ENCODE measurements at places on chromosomes 4 and X.
A peak's percentile ranks its signal among the peaks of the same experiment; 100 is the strongest.

GRCh38 chrX:41350150-41350975 lies 16.4 kb downstream of the DDX3X start:
- no peak overlapping the region for H3K4me3 ChIP-seq
- H3K4me1 ChIP-seq, result peaks cover 8% of the 10 kb centered on the region
- H3K27ac ChIP-seq, result peak overlapping the region; percentile 92
- H3K36me3 ChIP-seq, result peaks cover 74% of the 10 kb centered on the region

DNA sequence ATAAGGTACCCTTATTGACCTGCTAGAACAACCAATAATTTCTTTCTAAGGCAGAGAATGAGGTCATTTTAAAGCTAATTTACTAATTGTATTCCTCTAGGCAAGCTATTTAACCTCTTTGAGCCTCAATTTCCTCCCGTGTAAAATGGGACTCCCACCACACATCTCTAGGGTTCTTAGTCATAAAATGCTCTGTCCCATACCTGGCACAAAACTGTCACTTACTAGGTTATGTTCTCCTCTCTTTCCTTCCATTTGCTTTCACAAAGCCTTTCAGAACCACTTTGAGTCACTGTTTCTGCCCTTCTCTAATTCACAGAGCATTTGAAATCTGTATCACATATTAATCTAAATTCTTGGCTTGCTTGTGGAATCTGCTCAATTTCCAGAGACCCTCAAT lies 2.4 kb upstream of the GPR82 start:
- H3K36me3 ChIP-seq, result peaks cover 8% of the 10 kb centered on the region
- H3K27me3 ChIP-seq, result no peaks in the 10 kb centered on the region
- peaks cover 29% of the 10 kb centered on the region for H3K4me1 ChIP-seq

DNA sequence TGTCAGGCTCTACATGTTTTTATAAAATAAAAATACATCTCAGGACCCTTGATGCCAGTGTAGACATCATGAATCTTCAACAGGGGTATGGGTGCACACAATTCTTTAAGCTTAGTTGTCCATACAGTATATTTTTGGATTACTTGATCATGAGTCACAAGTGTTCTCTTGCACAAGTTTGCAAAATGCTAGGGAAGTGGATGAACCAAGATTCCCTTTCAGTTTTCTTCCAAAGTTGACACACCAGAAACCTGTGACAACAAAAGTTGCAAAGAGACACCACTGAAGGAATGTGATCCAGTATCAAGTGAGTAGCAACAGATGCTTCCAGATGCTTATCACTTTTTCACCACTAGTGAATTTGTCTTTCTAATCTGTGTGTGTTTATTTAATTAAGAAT lies 1021.2 kb downstream of the PCDH7 start:
- H3K27ac ChIP-seq, result no peak overlapping the region
- DNase-seq, result no peak
- no peaks in the 10 kb centered on the region for H3K4me1 ChIP-seq
- no peaks in the 10 kb centered on the region for H3K36me3 ChIP-seq

DNA sequence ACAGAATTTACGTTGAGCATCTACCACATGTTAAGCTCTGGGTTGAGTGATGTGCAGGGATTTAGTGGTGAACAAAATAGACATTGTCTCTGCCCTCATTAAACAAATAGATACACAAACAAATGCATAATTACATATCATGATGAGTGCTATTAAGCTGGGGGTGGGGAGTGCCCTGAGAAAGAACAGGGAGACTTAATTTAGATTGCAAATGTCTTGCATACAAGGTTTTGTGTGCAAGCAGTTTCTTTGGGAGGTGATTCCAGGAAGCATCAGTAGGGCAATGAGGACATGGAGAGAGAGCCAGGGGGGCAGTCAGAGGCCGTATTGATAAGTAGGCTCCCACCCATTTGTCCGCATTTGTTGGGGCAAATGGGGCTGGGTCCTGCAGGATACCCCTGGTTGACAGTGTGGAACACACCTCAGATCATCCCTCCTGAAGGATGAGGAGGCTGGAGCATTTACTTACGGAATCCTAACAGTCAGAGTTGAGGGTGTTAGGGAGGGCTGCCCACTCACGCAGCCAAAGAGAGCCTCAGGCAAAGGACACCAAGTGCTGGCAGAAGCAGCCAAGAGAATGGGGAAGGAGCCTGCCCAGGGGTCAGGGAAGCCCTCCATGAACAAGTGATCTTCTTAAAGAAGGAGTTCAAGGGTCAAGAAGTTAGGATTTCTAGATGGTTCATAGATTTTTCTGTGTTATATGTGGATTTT lies 245.9 kb downstream of the BCOR start:
- no peak overlapping the region for H3K4me3 ChIP-seq
- H3K27ac ChIP-seq, result no peak overlapping the region
- peaks cover 4% of the 10 kb centered on the region for H3K36me3 ChIP-seq
- DNase-seq, result no peak
- H3K4me1 ChIP-seq, result peaks cover 15% of the 10 kb centered on the region

DNA sequence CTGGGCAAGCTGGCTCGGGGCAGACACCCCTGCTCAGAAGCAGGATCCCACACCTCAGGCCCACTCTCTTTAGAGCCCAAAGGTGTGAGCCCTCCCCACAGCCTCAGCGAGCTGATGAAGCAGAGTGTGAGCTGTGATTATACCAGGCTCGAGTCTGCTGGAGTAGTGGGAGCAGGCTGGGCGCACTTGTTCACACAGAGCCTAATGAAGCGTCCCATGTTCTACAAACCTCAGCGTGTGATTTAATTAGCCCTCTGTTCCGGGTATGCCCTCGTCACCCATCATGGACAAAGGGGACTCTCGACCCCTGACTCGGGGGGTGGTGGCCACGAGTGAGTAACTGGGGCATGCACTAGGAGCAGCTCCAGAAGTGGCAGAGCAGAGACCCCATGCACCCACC lies 62.3 kb downstream of the PPP2R2C start:
- no peak for DNase-seq
- H3K4me1 ChIP-seq, result no peaks in the 10 kb centered on the region
- no peaks in the 10 kb centered on the region for H3K27me3 ChIP-seq

DNA sequence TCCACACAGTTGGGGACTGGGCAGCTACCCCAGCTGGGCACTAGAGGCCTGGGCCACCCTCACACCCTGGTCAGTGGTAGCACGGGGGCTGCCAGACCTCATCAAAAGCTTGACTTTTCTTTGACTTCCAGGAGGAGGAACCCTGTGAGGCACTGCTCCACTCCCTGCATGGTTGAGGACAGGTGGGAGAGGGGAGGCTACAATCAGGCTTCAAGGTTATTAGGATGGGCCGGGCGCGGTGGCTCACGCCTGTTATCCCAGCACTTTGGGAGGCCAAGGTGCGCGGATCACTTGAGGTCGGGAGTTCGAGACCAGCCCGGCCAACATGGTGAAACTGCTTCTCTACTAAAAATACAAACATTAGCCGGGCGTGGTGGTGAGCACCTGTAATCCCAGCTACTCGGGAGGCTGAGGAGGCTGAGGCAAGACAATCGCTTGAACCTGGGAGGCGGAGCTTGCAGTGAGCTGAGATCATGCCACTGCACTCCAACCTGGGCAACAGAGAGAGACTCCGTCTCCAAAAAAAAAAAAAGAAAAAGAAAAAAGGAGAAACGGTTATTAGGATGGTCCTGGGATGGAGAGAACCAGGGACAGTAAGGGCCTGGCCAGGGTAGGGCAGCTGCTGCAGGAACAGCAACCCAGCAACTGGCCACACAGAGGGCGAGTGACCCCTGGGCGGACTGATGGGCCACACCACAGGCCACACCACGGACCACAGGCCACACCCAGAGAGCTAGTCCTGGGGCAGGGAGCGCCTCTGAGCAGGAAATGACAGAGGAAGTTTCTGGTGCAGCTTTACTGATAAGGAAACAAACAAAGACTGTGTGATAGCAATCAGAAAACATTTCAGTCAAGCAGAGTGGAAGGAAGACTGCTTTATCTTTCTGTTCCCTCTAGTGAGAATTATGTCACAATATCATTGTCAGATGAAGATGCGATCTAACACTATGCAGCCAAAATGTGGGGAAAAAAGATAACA lies 20.5 kb upstream of the OPN1LW start:
- peaks cover 18% of the 10 kb centered on the region for H3K36me3 ChIP-seq
- no peak overlapping the region for H3K4me3 ChIP-seq
- H3K27ac ChIP-seq, result peak overlapping the region; percentile 67
- peaks cover 28% of the 10 kb centered on the region for H3K4me1 ChIP-seq
- peak; percentile 70 for DNase-seq
- no peaks in the 10 kb centered on the region for H3K27me3 ChIP-seq

GRCh38 chr4:170990989-170991589 lies 822.1 kb upstream of the GALNTL6 start:
- H3K4me3 ChIP-seq, result no peak overlapping the region
- H3K27me3 ChIP-seq, result no peaks in the 10 kb centered on the region
- no peak overlapping the region for H3K27ac ChIP-seq
- no peaks in the 10 kb centered on the region for H3K4me1 ChIP-seq

DNA sequence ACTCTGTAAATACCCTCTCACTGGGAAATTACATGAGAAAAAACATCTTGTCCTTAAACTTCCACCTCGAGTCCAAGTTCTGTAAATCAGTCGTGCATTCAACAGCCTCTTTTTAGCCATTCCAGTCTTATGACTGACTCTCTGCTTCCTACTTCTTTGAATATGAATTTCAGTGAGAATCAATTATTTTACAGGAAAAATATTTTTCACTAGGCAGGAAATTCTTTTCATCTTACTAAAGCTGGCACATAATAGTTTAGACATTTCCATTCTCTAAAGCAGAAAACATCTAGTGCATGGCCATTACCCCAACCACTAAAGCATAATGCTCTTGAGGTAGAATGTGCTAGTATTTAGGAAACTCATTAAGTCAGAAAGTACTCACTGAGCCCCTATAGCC lies 565.7 kb upstream of the FAT1 start:
- no peaks in the 10 kb centered on the region for H3K4me1 ChIP-seq
- DNase-seq, result no peak
- no peaks in the 10 kb centered on the region for H3K36me3 ChIP-seq
- H3K27ac ChIP-seq, result no peak overlapping the region

DNA sequence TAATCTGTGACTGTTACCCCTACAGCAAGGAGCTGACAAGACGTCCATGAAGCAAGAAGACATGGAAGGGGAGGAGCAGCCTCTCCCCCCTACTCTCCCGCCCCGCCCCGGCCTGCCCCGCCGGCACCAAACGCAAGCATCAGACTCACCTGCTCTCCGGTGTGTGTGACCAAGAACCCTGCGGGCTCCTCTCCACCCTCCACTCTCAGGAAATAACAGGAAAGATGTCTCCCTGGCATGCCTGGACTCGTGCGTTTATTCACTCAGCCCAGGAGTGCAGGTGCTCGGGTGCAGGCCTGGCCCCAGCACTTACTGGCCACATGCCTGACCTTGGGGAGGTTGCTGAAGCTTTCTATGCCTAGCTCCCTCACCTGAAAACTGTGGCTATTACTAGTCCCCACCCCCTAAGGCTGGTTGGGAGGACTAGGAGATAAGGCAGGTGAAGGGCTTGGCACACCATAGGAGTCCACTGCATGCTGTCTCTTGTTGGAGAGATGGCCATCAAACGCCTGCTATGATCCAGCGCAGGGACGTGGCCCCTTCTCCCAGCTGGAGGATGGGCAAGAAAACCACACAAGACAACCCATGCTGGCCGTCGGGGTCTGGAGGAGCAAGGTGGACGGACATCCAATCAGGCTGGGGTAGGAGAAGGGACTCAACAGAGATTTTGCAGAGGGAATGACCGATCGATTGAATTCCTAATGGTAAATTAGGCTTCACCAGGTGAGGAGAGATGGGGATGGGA lies 34.9 kb upstream of the CLDN24 start:
- DNase-seq, result no peak
- no peaks in the 10 kb centered on the region for H3K36me3 ChIP-seq
- peaks cover 28% of the 10 kb centered on the region for H3K4me1 ChIP-seq
- H3K4me3 ChIP-seq, result no peak overlapping the region
- H3K27ac ChIP-seq, result no peak overlapping the region

DNA sequence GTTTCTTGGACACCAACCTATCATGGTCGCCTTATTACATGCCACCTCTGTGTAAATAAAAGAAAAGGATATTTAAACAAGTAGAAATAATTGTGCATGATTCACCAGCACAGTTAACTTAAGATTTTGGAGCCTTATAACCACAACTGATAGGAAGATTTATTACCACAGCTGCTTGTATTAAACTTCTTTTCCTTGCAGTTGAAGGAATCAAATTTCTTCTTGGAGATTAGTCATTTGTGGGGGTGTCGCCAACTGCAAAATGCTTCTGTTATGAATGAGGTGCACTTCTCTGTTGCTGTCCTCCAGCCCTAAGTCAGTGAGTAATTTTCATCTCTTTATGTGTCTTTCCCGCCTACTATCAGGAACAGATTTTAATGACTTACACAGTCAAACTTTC lies 73.3 kb downstream of the OR13H1 start:
- no peaks in the 10 kb centered on the region for H3K36me3 ChIP-seq
- H3K4me1 ChIP-seq, result no peaks in the 10 kb centered on the region

GRCh38 chr4:89216866-89217265 lies 90.7 kb downstream of the GPRIN3 start:
- no peak overlapping the region for H3K27ac ChIP-seq
- DNase-seq, result no peak
- H3K27me3 ChIP-seq, result no peaks in the 10 kb centered on the region
- peaks cover under 1% of the 10 kb centered on the region for H3K4me1 ChIP-seq
- no peaks in the 10 kb centered on the region for H3K36me3 ChIP-seq

GRCh38 chr4:9925750-9926439 lies 95.4 kb downstream of the SLC2A9 start:
- H3K27me3 ChIP-seq, result peaks cover 30% of the 10 kb centered on the region
- H3K36me3 ChIP-seq, result no peaks in the 10 kb centered on the region
- no peaks in the 10 kb centered on the region for H3K4me1 ChIP-seq
- no peak overlapping the region for H3K27ac ChIP-seq
- DNase-seq, result no peak

GRCh38 chr4:72022553-72022952 lies 9.2 kb upstream of the NPFFR2 start:
- no peaks in the 10 kb centered on the region for H3K36me3 ChIP-seq
- H3K4me1 ChIP-seq, result no peaks in the 10 kb centered on the region

- DNase-seq, result no peak
- H3K4me1 ChIP-seq, result peaks cover 14% of the 10 kb centered on the region
- no peak overlapping the region for H3K4me3 ChIP-seq
- H3K36me3 ChIP-seq, result no peaks in the 10 kb centered on the region
- no peak overlapping the region for H3K27ac ChIP-seq
Observed at GRCh38 chr4:129842096-129842495, 746.1 kb downstream of the C4orf33 start.

- H3K27ac ChIP-seq, result no peak overlapping the region
- peak; percentile 55 for DNase-seq
- no peaks in the 10 kb centered on the region for H3K27me3 ChIP-seq
- peaks cover 12% of the 10 kb centered on the region for H3K4me1 ChIP-seq
- H3K4me3 ChIP-seq, result no peak overlapping the region
- H3K36me3 ChIP-seq, result no peaks in the 10 kb centered on the region
Observed at GRCh38 chrX:11381464-11381863, 88.3 kb downstream of the AMELX start.

GRCh38 chr4:81407726-81408125 lies 64.0 kb downstream of the RASGEF1B start:
- no peak overlapping the region for H3K4me3 ChIP-seq
- H3K36me3 ChIP-seq, result no peaks in the 10 kb centered on the region
- H3K27me3 ChIP-seq, result no peaks in the 10 kb centered on the region
- DNase-seq, result no peak
- no peak overlapping the region for H3K27ac ChIP-seq

- no peak overlapping the region for H3K4me3 ChIP-seq
- peaks cover 7% of the 10 kb centered on the region for H3K4me1 ChIP-seq
- H3K27me3 ChIP-seq, result no peaks in the 10 kb centered on the region
- no peaks in the 10 kb centered on the region for H3K36me3 ChIP-seq
- no peak overlapping the region for H3K27ac ChIP-seq
Observed at GRCh38 chrX:68419975-68420374, 13.3 kb downstream of the OPHN1 start.

All from Calu3 (cell line).